ENCODE measurements at places on chromosomes 2 and 18.

DNA sequence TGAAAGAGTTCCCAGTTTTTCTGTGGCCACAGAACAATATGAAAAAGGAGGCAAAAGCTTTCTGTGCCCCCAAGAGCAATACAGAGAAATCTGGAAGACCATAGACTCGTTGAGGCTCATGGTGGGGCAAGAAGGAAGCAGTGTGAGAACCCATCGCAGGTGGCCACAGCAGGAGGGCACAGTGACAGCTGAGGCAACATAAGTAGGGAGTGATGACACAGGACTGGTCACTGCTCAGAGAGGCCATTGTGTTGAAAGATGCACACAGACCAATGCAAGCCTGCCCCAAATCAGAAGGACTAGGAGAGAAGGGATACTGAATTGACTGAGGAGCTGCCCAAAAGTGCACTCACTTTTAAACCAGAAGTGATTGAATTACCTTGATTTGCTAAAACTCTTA lies 483.6 kb downstream of the EPHA4 start:
- DNase-seq = no peak

- no peak for DNase-seq
Observed at GRCh38 chr2:142254031-142254430, 123.2 kb upstream of the LRP1B start.

DNA sequence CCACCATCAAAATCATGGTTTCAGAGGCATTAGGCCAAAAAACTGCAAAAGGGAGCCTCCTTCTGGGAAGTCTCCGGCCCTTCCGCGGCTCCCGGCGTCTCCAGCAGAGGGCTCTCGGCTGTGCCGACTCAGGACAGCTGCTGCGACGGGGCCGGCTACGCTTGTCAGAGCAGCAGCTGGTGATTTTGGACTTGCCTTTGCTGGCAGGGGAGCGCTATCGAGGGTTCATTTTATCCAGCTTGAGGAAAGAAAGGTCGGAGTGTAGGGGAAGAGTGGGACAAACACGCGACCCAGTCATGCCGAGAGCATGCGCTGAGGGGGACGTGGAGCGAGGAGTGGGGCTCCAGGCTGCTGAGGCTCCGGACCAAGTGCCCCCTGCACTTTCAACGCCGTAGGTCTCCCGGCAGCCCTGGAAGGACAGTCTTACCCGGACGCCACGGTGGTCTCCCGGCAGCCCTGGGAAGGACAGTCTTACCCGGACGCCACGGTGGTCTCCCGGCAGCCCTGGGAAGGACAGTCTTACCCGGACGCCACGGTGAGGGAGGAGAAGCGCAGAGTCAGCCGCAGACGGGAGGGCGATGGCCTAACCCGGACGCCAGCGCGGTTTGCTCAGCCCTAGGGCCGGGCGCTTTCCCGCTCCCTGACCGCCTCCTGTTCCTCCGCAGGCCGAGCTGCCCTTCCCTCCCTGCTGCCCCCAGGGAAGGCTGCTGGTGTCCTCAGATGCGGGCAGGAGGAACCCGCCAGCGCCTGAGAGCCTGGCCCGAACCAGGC lies 21.7 kb downstream of the DDX18 start:
- DNase-seq = no peak

DNA sequence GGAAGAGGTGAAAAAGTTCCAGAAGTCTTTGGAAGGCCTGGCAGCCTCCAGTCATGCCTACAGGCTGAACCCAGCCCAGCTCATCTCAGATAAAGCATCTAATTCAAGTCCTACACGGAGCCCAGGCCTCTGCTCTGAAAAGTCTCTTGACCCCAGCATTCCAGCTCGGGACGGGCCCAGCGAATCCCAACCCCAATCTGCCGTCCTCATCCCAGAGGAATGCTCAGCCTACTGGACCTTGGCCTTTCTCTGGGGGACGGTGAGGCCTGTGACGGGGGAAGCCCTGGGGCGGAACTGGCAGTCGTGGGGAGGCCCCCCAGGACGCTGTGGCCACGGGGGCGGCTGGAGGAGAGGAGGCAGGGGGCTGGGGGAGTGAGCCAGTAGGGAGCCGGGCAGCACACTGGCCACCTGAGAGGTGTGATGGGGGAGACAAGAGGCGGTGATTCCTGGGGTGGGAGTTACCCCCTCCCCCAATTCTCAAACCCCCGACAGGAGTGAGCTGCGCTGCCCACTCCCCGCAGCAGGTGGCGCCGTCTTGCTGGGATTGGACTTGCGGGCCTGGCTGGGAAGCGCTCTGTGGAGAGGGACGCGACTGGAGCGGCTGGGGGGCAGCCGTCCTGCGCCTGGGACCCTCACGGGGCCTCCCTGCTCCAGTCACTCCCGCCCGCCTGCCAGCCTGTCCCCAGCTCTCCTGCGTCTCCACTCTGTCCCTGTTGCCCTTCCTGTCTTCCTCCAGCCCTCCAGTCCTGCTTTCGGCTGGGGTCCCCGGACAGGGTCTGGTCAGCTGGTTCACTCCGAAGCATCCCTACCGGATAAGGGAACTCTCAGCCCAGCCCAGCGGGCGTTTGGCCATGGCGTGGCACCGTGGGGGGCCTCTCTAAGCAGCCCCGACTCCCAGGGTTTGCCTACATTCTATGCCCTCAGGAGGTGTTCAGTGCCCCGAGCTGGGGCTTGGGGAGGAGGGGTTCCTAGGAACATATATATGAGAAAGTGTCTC lies 182.6 kb upstream of the HAAO start:
- DNase-seq = no peak

- no peak for DNase-seq
Observed at GRCh38 chr18:48678237-48679115, 139.6 kb downstream of the CTIF start.

- no peak for DNase-seq
Observed at GRCh38 chr2:102016399-102016955, 24.7 kb downstream of the IL1R2 start.

GRCh38 chr2:53103679-53104078 lies 663.9 kb upstream of the CHAC2 start:
- no peak for DNase-seq

- no peak for DNase-seq
Observed at GRCh38 chr2:102289129-102289528, 22.2 kb upstream of the IL1RL1 start.

DNA sequence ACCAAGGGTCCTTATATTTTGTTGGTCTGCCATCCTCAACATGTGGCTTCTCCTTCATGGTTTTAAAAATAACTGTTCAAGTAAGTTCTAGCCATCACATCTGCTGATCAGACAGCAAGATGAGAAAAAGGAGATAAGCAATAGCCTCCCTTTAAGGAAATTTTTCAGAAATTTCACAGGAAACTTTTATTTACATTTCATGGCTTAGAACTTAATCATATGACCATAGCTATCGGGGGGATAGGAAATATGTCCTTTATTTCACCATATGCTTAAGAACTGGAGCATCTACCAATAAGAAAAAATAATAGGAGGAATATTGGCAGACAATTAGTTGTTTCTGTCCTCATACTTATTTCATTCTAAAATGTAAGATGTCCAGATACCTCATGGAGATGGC lies 16.2 kb downstream of the ATF2 start:
- DNase-seq = no peak

- no peak for DNase-seq
Observed at GRCh38 chr2:143622106-143622505, 492.9 kb downstream of the ARHGAP15 start.

- DNase-seq = no peak
Observed at GRCh38 chr2:96116879-96117533, 635 bp upstream of the ADRA2B start.

- DNase-seq = no peak
Observed at GRCh38 chr2:188701836-188702235, 272.3 kb upstream of the COL3A1 start.

GRCh38 chr2:67295851-67296250 lies 101.3 kb upstream of the ETAA1 start:
- DNase-seq = no peak

DNA sequence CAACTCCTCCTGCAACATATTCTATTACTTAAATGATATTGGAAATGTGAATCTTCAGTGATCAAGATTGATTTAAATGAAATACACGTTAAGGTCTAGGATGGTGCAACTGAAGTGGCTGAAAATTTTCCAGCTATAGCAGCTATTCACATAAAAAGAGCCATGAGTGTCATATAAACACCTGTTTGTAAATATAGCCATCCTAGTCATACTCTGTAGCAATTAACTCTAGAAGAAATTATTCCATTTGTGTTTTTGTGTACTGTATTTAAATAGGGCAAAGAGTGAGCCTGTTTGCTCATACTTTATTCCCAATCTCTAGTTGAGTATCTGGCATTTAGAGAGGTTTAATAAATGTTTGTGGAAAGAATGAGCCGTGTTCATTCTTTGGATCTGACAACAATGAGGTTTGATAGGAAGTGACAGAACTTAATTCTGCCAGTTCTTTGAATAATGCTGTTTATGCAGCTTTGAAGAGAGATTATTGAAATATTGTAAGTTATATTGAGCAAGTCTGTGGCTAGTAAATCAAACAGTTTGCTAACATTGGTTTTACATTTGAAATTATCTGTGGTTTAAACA lies 49.7 kb downstream of the BABAM2 start:
- no peak for DNase-seq

DNA sequence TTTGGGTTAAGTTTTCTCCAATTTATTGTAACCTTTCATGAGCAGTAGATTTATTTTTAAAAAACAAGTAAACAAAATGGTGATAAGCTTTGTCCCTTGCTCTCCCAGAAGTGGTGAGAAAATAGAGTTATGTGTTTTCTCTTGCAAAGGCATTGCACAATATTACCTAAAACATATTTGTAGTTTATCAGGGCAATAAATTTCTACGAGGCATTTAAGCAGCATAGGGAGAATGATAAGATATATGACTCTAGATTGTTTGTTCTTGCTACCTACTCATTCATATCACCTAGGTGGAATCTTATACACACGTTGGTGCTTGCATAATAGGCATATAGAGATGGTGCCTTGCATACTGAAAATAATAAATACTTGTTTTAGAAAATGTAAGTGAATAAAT lies 201.7 kb downstream of the MYO1B start:
- no peak for DNase-seq

- DNase-seq = no peak
Observed at GRCh38 chr2:120452131-120452530, 106.2 kb downstream of the INHBB start.

- DNase-seq = no peak
Observed at GRCh38 chr18:74644713-74645112, 47.0 kb downstream of the ZNF407 start.

- no peak for DNase-seq
Observed at GRCh38 chr2:205274801-205275200, 407.5 kb upstream of the NRP2 start.

DNA sequence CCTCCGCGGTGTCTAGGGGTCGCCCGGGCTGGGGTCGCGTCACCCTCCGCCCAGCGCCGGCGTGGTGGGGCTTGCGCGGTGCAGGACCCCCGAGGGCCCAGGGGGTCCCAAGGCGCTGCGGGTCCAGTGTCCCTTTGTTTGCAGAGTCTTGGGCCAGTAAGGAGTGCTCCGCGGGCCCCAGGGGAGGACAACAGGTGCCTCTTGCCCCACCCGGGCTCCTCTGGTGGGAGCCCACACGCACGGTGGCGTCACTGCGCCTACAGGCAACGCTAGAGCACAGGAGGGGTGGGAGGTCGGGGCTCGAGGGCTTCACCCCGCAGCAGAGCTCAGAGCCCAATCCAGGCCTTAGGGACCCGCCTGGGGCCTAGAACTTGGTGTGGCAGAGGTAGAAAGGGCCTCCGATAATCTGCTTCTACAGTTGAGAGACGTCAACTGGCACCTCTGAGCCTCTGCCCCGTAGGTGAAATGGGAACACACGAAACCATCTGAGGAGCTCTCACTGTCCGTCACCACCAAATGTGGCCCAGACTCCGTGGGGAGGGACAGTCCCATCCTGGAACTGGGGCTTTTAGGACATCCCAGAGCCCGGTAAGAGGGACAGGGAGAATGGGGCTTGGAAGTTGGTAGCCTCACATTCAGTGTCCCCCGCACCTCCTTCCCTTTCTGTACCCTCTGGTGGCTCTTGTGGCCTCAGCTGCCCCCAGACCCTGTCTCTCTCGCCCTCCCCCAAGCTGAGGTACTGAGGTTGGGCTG lies 1.4 kb downstream of the ARID5A start:
- no peak for DNase-seq

- DNase-seq = no peak
Observed at GRCh38 chr2:7704296-7704865, 787.2 kb downstream of the RNF144A start.

DNA sequence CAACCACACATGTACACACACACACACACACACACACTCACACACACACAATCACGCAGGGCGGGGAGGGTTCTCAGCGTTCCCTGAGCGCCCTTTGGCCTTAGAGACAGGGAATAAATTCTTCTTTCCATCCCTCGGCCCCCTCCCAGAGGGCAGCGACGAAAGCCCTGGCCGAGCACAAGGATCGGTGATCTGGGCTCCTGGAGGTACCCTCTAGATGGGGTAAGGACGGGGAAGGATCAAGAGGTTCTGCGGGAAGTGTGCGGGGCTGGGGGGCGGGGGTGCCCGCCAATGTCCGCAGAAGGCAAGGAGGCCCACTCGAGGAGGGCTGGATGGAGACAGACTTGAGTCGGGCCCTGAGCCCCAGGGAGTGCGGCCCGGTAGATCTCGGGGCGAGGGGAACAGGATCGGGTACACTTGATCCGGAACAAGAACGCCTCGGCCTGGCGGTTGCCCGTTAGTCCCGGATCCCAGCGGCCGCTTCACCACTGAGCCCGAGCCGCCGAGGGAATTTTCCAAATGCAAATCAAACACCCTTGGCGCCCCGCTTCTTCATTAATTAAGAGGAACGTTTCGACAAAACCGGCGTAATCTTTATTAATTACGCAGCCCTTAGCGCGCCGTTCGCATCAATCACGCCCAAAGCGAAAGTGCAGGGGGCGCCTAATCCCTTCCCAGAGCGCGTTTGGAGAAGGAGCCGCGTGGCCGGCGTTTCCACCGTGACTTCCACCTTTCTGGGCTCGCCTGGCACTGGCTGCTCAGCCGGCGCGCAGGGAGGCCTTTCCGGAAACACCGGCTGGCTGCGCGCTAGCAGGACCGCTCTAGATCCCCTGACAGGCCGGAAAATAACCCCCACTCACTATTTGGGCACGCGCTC lies 7.0 kb upstream of the PAX3 start:
- no peak for DNase-seq

GRCh38 chr2:240622531-240623235 lies 2.6 kb upstream of the GPR35 start:
- DNase-seq = no peak

DNA sequence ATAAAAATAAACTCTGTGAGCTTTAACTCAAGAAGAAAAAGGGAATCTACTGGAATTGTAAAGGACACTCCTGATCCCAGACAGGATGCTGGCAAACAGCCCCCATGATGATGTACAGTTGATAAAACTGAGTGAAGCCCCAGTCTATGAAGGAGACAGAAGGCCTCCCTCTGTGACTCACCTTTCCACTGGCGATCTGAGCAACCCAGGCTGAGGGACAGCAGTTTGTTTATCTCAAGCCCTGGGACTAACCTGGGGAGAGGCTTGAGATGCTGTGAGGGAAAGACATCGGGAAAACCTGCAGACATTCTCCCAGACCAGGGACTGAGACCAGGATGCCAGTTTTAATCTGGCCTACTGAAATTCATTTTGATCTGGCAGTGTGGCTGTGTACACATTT lies 104.5 kb upstream of the CDH2 start:
- DNase-seq = no peak

DNA sequence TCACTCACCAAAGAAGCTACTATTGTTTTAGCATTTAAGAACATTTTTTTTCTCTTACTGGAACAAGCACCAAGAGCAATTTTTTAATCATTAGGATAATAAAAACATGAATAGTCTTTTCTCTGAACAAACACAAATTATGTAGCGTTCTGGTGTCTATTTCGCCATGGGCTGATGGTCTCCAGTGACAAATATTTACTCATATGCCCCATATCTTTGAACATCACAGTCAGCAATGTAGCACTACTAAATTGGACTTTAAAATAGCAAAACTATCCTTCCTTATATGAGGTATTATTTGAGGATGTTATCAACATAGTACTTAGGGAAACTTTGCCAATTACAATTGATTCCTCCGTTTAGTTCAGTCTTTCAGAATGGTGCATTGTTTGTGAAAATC lies 1326.0 kb upstream of the ZEB2 start:
- DNase-seq = no peak
